H4 (cell line): ENCODE measurements at places on chromosomes 6 and 20.
A peak's percentile ranks its signal among the peaks of the same experiment; 100 is the strongest.

- no peak for DNase-seq
Measured at GRCh38 chr6:112155886-112156285, 68.5 kb downstream of the FAM229B start.

GRCh38 chr6:51651132-51651817 lies 436.1 kb downstream of the PKHD1 start:
- DNase-seq = no peak

DNA sequence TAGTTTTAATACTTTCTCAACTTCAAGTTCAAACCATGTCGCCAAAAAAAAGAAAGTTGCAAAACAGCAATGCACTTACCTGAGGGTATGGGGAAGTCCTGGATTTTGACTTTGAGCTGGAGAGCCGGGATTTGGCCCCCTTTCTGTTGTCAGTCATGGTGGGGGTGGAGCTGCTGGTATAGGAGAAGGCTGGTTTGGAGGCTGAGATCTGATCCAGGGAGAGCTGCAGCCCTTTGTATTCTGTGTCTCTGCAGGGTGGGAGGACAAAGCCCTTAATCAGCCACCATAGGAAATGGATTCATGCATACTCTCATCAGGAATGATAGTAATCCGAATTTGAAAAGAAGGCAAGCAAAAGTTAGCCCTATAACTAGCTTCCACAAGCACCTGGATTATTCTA lies 44.0 kb downstream of the SIM1 start:
- DNase-seq = no peak

GRCh38 chr20:50001784-50002311 lies 19.1 kb downstream of the SNAI1 start:
- no peak for DNase-seq

- no peak for DNase-seq
Measured at GRCh38 chr6:161048641-161049040, 57.1 kb downstream of the MAP3K4 start.

- DNase-seq = no peak
Measured at GRCh38 chr6:167998215-167998614, 744 bp downstream of the KIF25 start.

GRCh38 chr6:22145823-22146677 lies 150.8 kb downstream of the PRL start:
- peak; percentile 15 for DNase-seq

GRCh38 chr6:148866657-148867268 lies 119.9 kb downstream of the UST start:
- no peak for DNase-seq

- no peak for DNase-seq
Measured at GRCh38 chr6:58073263-58073662, 755.8 kb downstream of the PRIM2 start.

DNA sequence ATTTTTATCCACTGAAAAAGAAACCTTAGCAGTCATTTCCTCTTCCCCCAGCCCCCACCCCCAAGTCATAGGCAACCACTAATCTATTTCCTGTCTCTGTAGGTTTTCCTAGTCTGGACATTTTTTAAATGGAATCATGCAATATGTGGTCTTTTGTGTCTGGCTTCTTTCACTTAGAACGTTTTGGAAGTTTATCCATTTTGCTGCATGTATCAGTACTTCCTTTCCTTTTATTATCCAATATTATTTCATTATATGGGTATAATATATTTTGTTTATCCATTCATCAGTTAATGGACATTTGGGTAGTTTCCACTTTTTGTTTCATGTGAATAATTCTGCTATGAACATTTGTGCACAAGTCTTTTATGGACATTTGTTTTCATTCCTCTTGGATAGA lies 99.3 kb upstream of the BMP5 start:
- no peak for DNase-seq

DNA sequence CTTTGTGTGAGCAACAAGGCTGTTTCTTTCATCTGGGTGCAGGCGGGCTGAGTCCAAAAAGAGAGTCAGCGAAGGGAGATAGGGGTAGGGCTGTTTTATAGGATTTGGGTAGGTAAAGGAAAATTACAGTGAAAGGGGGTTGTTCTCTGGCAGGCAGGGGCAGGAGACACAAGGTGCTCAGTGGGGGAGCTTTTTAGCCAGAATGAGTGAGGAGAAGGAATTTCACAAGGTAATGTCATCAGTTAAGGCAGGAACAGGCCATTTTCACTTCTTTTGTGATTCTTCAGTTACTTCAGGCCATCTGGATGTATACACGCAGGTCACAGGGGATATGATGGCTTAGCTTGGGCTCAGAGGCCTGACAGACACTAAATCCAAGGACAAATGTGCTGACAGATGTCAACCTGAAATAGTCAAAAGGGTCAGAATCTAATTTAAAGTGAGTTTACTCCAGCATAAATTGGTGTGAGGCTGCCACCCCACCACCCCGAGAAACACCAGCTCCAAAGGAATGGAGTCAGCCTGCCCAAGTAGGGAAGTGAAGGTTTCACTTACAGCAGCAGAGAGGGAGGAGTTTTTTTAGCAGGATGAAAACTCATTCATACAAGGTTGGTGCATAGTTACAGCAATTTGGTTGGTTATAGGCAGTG lies 560.0 kb upstream of the CDH4 start:
- no peak for DNase-seq

DNA sequence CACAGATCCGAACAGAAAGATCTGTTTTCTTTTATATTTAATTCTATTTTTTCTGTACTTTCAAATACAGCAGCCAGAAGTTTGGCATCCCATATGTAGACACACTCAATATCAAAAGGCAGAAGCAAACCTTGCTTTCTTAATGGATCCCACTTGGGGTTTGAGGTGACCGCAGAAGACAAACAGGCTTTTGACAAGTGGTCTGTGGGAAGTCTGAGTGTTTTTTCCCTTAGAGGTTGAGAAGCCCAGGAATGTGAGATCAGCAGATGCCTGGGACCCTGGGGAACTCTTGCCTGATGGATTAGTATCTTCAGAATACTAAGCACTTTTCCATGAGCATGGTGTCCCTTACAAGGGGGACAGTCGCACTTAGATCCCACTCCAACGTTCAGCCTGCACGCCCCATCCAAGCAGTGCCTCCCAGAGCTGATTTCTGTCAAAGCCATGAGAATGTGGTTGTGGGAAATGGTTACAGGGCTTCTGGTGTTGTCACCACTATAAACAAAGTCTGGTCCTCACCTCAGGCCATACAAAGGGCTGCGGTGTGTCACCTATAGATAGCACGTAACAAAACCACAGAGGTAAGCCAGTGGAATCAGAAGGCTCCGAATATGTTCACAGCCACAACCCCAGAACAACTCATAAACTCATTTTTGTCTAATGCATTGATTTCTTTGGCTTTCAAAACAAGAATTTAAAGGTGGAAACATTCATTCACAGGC lies 12.7 kb downstream of the IL17F start:
- peak; percentile 37 for DNase-seq

GRCh38 chr20:64192406-64192805 lies 28.2 kb downstream of the MYT1 start:
- DNase-seq = no peak

GRCh38 chr20:40335901-40336351 lies 353.1 kb downstream of the MAFB start:
- no peak for DNase-seq

DNA sequence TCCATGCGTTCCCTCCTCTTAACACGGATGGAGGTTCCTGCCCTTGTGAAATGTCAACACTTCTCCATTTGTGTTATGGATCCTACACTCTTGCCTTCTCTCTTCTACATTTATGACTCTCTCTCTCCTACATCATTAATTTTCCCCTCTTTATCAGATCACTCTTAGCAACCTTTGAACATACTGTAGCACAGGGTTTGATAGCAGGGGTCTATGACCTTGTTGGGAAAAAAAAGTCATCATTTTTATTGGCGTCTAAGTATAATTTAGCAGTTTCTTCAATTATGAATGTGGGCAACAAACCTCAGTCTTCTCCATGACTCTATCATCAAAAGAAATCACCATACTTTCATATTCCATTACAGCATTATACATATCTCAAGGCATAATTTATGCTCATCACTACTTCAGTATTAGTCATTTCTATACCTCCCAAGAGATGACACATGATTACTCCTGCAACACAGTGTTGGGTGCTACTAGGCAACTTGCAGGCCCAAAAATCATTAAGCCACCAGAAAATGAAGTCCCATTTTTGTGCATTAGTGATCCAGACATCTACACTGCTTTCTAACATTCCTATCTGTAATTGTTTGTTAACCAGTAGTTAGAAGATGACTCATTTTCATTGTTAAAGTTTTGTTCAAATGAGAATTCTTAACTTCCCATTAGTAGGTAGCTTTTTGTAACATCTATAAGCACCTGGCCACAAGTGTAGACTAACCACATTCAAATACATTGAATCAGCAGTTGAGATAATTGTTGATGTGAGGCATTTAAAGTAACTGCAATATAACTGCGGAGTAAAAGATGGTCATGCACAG lies 9.5 kb downstream of the CYP39A1 start:
- no peak for DNase-seq

DNA sequence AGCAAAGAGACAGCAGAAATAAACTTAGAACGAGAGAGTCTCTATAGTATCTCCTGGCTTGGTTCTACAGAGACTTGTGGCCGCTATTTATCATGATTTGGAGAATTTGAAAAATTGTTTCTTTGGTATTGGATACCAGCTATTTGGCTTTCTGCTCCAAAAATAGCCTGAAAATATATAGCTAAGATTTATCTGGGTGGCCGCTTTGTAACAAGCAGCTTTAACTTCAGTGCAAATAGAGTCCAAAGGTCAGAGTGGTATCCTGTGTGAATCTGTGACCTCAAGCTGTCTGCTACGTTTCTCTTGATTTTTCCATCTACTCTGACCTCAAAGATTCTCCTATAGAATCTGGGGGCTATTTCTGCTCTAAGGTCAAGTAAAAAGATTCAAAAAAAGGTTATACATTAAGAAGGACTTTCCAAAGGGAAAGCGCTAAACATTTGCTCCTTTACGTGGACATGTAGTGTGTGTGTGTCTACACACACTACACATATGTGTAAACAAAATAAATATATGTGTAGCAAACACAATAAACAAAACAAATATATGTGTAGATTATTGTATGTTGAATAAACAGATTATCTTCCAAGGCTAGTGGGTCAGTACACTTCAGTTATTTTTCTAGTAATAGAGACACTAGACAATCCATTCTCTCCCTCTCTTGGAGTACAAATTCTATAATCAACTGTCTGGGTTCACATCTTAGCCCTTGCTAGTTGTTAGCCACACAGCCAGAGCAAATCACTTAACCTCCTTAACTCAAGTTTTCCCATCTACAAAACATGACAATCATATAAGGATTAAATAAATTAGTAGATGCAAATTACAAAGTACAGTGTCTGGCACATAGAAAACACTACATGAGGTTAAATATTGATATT lies 40.8 kb downstream of the CHD6 start:
- no peak for DNase-seq

DNA sequence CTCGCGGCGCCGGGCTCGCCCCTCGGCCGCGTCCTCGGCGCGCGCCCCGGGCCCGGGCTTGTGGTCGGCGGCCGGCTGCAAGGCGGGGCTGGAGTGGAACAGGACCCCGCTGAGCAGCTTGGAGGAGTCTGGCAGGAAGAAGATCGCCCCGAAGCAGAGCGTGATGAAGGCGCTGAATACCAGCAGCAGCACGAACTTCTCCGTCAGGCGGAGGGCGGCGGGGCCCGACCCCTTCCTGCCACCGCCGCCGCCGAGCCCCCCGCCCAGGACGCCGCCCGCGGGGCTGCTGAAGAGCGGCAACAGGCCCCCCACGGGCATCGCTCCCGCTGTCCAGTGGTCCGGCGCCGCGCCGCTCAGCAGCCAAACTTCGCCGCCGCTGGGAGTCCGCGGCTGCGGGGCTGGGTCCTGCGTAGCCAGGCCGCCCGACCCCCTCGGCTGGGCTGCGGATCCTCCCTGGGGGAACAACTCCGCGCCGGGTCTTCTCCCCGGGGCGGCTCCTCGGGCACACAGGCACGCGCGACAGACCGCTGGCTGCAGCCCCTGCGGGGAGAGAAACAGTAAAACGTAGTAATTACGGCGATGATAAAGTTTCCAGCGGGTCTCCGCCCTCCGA lies 707 bp downstream of the MAN1A1 start:
- DNase-seq = no peak

GRCh38 chr6:167930295-167930694 lies 67.2 kb upstream of the KIF25 start:
- DNase-seq = no peak

DNA sequence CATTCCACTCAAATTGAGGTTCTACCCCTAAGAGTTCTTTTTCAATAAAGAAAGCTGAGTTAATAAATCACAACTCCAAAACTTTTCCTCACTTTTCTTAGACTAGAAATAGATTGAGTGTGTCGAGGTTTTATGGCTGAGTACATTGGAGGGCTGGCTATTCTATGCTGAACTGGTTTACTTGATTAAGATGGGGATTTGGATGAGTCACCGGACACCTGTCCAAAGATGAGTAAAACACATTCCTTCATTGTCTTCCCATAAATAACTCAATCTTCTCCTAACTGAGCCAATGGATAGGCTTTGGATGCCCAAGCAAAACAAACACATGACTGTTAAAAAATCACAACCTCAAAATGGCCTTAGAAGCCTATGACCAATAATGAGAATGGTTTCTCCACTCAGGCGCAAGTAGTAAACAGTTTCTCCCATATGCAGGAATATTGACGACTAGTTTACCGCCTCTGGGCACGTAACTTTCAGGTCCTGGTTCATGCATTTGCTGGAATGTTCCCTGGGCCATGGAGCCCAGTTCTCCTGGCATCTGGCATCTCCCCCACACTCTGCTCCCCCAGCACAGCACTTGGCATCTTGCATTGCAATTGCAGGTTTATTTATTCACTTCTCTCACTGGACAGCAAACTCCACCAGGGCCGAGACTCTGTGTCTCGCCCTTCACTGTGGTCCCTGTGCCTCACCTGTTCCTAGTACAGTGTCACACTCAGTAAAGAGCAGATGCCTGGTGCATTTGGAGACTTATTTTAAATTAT lies 43.9 kb downstream of the BCAS1 start:
- no peak for DNase-seq

GRCh38 chr6:53805725-53806124 lies 10.9 kb downstream of the LRRC1 start:
- DNase-seq = no peak

GRCh38 chr6:25944688-25945574 lies 14.4 kb upstream of the SLC17A2 start:
- no peak for DNase-seq

GRCh38 chr6:10526156-10526555 lies 5.0 kb downstream of the GCNT2 start:
- no peak for DNase-seq
